Activated CD4-positive, alpha-beta T cell treated with anti-CD3 and anti-CD28 coated beads, Interleukin-2, amount 50 U/mL, for 48 hours (primary cell): ENCODE measurements at places on chromosomes 7 and 10.

- DNase-seq, result no peak
Measured at GRCh38 chr10:33217854-33218253, 116.6 kb downstream of the NRP1 start.

DNA sequence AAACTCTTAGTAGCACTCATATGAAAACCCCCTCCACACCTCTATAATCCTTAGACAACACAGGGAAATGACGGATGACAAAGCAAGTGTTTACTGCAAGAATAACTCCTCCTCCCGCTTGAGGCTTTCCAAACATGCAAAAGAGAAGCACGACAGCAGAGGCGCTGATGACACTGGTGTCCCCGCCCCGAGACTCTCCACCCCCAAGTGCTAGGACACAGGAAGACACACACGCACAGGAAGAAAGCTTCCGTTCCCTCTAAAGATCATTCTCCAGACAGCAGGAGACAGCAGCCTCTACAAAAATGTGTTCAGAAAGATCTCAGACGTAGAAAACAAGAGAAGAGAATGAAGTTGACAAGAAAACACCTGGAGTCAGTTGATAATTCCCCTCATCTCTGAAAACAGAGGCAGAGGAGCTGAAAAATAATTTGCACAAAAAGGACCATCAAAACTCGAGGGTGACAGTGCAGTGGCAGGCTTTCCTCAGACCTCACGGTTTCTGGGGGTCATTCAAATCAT, 90.2 kb downstream of the DLG5 start:
- peak; percentile 57 for DNase-seq

DNA sequence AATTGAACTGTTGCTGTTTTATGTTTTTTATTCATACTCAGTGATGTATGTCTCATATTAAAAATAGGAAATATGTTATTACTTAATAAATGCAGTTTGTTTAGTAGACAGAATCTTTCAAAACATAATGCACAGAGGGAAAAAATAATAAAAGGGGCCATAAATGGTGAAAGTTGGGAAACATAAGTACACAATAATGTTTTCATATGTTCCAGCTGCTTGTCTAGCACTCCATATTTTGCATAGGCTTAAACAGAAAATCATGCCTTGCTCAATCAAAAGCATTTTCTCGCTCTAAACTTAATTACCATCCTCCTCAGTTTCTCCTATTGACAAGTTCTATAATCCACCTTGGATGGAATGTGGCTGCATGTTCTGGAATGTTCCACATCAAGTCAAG, 333.2 kb downstream of the PLXNA4 start:
- no peak for DNase-seq

DNA sequence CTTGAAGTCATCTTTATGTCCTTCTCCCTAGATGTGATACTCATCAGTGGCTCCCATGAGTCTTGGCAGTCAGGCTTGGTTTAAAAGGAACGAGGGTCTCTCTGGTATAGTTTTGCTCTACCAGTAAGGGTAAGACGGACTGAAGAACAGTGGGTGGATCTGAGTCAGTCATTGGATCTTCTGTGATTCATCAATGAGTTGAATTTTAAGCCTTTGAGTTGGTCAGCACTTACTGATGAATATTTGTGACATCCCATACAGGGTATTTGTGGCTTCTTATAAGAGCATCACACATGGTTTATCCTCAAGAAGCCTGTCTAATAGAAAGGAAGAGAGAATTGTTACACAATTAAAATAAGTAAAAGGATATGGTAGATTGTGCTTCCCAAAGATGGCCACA, 87.3 kb upstream of the NAMPT start:
- DNase-seq, result no peak

DNA sequence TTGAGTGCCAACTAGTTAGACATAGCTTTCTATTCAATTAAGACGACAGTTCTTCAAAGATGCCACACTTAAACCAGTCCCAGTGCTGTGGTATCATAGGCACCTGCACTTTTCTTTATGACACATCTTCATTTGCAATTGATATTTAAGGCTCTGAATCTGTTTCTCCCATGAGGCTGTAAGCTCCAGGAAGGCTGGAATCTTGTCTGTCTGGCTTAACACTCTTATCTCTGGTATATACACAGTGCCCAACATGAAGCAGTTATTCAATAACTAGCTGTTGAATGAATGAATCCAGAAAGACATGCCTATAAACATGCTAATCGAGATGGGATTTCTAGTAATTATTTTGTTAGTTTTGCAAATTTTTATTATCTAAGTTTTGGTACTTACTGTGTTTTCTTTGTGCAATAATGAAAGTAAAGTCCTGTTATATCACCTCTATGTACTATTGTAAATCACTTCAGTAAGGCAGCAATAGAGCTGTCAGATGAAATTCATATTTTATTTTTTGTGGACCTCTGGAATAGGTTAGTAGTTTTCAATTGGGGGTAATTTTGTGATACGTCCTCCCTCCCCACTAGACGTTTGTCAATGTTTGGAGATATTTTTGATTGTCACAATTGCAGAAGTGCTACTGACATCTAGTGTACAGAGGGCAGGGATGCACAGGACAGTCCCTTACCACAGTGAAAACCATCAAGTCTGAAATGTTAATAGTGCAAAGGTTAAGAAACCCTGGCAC, 51.3 kb upstream of the STEAP4 start:
- no peak for DNase-seq

DNA sequence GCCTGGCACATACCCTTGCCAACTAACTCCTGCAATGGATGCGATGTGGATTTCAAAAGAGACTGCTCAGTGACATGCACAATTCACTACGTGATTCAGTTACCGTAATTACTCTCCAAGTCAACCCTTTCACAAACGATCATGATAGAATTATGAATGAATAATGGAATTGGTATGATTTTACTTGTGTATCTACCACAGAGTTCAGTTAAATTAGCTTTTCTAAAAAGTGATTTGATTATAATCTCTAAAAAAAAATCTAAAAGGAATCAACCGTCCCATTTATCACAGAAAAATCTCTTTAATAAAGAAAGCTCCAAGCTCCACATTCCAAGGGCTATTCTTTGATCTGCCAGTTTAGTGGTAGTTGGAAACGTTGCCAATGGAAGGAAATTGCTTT, 30.4 kb upstream of the RSU1 start:
- no peak for DNase-seq
